ENCODE measurements at places on chromosomes 1 and 21.
A peak's percentile ranks its signal among the peaks of the same experiment; 100 is the strongest.

GRCh38 chr1:28790377-28791035 is 21.5 kb upstream of the OPRD1 start:
- DNase-seq: no peak

GRCh38 chr1:67336783-67337182 is 29.1 kb downstream of the IL12RB2 start:
- no peak for DNase-seq

DNA sequence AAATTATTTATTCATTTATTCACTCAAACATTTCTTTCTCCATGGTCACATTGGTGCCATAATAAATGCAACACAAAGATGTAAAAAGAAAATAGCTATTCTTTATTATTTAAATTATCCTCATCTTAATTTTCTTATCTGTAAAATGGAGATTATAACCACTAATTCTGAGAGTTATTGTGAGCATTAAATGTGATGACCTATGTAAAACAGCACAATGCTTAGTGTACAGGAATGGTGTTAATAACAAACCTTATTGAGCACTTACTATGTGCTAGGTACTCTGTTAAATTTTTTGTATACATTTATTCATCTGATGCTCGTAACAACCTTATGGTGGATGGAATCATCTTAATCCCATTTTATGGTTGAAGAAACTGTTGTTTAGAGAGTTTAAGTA is 84.6 kb downstream of the NTMT2 start:
- no peak for DNase-seq

DNA sequence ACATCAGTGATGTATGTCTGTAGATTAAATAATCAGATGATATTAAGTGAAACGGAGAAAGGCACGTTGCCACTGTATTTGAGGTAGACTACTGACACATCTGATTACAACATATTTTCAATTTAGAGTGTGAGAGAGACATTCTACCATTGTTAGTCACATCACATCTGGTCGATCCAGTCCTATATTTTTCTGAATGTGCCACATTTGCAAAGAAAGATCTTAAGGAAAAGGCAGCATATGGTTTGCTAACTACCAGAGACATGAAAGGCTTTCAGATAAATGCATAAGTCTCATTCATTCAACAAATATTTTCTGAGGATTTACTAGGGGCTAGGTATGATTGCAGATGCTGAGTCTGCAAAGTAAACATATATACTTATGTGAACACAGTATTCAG is 114.3 kb upstream of the RUNX1 start:
- DNase-seq: no peak

- DNase-seq: peak; percentile 39
Measured at GRCh38 chr1:99849413-99849743, 783 bp upstream of the AGL start.

DNA sequence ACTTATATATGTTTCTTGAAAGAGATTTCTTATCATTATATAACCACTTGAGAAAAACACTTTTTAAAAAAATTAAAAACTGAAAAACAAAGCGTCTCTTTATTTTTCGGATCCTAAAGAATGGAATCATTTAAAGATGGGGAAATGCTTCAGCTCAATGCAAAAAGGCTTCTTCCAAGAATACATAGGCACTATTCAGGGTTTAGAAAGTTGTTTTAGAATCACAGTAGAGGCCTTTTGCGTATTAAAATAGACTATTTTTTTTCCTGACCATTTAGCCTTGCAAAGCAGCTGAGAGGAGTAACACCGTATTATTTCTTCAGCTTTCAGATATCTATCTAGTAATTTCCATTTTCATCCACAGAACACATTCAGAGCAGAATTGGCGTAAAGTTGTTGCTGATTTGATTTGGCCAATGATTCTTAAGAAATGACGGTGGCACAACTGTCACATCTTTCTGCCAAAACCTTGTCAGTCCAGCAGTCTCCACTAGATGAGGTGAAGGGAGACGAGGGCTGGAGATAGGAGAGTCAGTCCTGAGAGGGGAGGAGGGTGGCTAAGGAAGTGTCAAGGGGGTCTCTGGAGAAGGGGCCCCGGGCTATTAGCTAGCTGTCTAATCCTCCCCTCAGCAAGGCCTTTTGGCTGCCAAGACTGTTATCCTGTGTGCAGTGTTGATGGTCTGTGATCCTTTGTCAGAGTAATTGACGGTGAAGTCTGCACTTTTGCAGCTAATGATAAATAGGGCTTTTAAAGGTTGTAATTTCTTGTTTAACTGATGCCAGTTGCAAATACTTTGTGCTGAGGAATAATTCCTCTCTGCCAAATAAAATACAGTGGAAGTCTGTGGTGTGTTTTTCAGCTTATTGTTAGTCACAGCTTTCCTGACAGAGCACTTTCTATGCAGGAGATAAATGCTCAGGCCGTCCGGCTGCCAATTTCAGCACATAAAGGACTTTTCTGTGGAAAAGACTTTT is 34.7 kb downstream of the PRRX1 start:
- no peak for DNase-seq

- DNase-seq: peak; percentile 31
Measured at GRCh38 chr1:201361652-201362504, 15.6 kb downstream of the TNNT2 start.

- DNase-seq: peak; percentile 61
Measured at GRCh38 chr1:27341525-27342252, at the start of gene SYTL1. SYTL1 (plus strand) TSS chr1:27342022; CDS start chr1:27345335, 3,313 bp downstream.

- DNase-seq: no peak
Measured at GRCh38 chr1:235838021-235838420, 28.7 kb downstream of the LYST start.

DNA sequence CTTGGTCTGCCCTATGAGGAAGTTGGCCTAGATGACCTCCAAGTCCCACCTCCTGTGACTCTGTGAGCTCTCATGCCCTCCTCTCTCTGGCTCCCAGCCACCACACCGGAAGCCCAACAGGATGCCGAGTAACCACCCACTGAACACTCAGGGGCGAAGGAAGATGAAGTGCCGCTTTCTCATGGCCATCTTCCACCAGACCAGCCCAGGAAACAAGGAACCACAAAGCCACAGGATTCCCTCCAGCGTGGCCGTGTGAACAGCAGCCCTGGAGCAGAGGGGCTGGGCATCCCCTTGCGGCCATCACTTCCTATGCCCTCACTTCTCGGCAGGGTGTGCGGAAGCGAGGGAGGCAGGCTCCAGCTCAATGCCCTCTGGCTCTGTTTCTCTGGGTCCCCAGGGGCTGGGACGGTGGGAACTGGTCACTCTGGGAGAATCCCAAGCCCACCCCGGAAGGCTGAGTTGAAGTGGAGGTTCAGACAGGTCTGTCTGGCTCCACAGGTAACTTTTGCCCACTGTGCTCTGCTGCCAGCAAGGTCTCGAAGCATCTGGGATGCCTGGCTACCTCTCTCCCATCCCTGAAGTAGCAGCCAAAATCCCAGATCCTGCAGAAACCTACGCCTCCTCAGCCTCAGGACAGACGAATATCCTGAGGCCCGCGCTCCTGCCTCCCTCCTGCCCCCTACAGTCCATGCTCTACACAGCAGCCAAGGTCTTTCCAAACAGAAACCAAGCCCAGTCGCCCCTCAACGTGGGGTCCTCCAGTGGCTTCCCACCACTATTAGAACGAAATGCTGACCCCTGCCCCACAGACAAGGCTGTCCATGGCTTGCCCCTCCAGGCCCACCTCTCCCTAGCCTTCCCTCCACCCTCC is 44.2 kb upstream of the ECE1 start:
- peak; percentile 36 for DNase-seq

- peak; percentile 50 for DNase-seq
Measured at GRCh38 chr1:101520302-101520701, 283.5 kb downstream of the S1PR1 start.

DNA sequence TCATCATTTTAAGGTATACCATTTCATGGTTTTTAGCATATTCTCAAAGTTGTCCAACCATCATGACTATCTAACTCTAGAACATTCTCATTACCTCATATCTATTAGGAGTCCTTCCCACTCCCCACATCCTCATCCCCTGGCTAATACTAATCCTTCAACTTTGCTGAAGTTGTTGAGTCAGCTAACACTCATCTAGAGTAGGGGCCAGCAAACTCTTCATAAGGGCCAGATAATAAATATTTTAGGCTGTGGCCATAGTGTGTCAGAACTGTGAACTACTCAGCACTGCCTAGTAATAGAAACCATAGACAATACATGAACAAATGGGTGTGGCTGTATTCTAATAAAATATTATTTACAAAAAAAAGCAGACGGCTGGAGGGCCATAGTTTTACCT is 43.0 kb downstream of the TOR3A start:
- DNase-seq: no peak

- DNase-seq: no peak
Measured at GRCh38 chr21:19458295-19458694, 1054.7 kb upstream of the TMPRSS15 start.

- DNase-seq: no peak
Measured at GRCh38 chr21:43731891-43732711, 13.2 kb downstream of the PDXK start.

DNA sequence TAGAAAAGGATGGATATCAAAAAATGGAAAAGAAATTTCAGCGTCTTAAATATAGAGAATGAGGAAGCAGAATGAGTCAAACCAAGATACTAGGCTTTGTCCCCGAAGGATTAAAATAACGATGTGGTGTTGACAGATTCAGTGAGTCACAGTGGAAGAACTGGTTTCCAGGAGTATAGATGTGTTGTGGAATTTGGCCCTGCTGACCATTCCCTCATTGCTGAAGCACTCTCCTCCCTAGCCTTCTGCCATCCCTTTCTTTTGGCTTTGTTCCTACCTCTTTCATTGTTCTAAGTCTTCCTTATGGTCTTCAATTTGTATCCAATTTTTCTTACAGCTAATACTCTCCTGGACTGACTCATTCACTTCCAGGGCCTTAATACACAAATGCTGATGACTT is 23.1 kb upstream of the USP25 start:
- no peak for DNase-seq

DNA sequence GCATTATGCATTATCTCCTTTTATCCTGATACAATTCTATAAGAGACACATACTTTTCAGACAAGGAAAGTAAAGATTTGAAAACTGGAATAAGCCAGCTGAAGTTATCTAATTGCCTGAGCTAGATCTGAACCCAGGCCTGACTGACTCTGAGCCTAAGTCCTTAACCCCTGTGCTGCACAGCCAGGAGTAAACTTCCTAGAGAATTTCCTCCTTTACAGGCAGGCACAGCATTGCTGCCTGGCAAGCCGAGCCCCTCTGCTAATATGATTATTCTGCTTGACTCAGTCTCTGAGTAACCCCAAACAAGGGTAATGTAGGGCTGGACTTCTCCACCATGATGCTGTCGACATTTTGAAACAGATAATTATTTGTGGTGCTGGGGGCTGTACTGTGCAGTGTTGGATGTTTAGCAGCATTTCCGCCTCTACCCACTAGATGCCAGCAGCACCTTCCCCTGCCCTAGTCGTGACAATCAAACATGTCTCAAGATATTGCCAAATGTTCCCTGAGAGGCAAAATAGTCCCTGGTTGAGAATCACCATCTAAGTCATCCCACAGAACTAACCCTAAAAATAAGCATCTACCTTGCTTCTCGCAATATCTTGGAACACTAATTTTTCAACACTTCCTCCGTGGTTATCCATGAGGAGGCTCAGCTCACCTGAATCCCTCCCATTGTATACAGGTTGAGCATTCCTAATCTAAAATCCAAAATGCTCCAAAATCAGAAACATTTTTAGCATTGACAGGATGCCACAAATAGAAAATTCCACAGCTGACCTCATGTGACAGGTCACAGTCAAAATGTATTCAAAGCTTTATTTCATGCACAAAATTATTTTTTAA is 18.5 kb downstream of the CAMK1G start:
- peak; percentile 8 for DNase-seq

GRCh38 chr1:243393096-243393495 is 137.3 kb downstream of the SDCCAG8 start:
- no peak for DNase-seq
